Liver (tissue), 10 donors: ENCODE measurements at places on chromosomes 1 and 21. TPM values are rescaled to one million over a fixed set of nuclear protein-coding genes. Genes with fewer than 3 reads are reported as not detected.

- no peak for DNase-seq
Measured at GRCh38 chr1:37890378-37891014, 31.1 kb upstream of the MTF1 start.

The WLS gene
- 3.2 TPM for total RNA-seq

- peak; percentile 77 for DNase-seq
Measured at GRCh38 chr1:6475381-6476133, 9.6 kb upstream of the TNFRSF25 start.

- DNase-seq = no peak
Measured at GRCh38 chr1:85047472-85048295, 616 bp downstream of the MCOLN3 start.

The TMPRSS3 gene
- total RNA-seq = not detected

DNA sequence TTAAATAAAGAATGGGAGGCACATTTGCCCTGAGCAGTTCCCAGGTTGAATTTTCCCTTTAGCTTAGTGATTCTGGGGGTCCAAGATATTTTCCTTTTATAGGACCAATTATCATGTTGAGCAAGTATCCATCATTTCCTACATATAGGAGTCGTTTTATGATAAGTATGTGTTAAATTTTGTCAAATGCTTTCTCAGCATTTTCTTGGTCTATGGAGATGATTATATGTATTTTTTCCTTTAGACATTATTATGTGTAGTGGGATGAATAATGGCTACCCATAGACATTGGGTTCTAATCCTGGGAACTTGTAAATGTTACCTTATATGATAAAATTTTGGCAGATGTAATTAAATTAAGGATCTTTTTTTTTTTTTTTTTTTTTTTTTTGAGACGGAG, 128.7 kb downstream of the LMO4 start:
- no peak for DNase-seq

DNA sequence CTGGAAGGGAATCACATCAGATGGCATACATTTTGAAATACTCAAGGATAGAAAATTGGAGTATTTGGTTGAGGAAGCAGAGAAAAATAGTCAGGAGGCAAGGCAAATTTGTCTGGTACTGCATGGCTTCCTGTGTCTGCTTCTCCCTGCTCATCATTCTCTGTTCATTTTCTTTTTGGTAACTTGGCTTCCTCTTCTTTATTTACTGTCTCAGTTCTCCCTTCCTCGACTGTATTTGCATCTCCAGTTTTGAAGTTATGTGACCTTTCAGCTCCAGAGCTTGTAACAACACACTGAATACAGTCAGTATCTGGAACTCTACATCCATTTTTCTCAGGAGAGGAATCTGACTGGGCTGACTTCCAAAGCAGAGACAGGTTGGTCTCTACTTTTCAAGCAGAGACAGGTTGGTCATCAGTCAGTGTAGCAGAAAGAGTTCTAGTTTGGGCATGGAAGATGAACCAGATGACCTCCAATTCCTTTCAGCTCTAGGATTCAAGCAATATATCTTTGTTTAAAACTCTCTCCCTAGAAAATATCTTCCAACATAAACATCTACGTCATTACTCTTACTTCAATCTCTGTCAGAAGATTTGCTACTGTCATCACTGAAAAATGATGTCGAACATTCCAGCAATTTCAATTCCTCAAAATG, 571.2 kb downstream of the ADGRL2 start:
- DNase-seq = no peak

The CNIH3 gene
- total RNA-seq = 0.98 TPM

The PLPP3 gene
- 63.9 TPM for total RNA-seq

GRCh38 chr21:43280949-43281633, 112.3 kb downstream of the CRYAA start:
- DNase-seq = no peak

The ADCY10 gene
- total RNA-seq = 0.89 TPM

The IRF2BP2 gene
- 48.2 TPM for total RNA-seq

DNA sequence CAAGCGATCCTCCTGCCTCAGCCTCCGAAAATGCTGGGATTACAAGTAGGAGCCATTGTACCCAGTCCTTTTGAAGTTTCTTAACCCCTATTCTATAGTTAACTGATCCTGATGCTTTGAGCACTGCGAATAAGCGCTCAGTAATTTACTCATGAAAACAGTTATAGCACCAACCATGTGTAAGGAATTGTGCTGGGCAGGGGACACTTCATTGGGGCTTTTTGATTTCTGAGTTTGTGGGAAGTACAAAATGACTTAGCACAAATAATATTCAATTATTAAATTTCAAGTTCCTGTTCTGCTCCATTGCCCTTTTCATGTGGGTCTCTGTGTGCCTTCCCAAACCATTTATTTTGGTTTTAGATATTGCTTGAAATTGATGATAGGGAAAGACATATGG, 6.2 kb upstream of the HIPK1 start:
- DNase-seq = no peak

The INKA2 gene
- total RNA-seq = 0.51 TPM

DNA sequence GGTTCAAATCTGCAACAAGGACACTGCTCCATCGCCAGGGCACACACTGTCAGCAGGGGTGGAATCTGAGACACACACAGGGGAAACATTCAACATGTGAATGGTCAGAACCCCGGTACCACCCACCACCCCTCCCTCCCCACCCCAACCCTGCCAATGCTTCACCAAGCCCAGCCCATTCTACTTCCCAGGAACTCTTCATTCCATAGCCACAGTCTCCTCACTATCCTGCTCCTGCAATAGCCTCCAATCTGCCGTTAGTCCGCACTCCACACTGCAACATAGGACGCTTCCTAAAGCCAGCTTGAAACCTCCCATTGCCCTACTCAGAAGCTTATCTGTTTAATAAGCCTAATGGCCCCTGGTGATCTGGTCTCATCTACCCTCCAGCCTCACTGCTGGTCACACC, 7.5 kb upstream of the RAB3B start:
- DNase-seq = no peak

GRCh38 chr1:222557574-222557973, 9.7 kb upstream of the HHIPL2 start:
- DNase-seq = no peak

The CFHR1 gene
- total RNA-seq = 507 TPM
